ENCODE measurements at places on chromosomes 5 and 9.

GRCh38 chr9:88808761-88809354 is 182.4 kb upstream of the S1PR3 start:
- DNase-seq: no peak

GRCh38 chr9:133709691-133710571 is 28.2 kb downstream of the SARDH start:
- no peak for DNase-seq

- DNase-seq: no peak
Observed at GRCh38 chr5:149948993-149949392, 4.4 kb upstream of the PDE6A start.

DNA sequence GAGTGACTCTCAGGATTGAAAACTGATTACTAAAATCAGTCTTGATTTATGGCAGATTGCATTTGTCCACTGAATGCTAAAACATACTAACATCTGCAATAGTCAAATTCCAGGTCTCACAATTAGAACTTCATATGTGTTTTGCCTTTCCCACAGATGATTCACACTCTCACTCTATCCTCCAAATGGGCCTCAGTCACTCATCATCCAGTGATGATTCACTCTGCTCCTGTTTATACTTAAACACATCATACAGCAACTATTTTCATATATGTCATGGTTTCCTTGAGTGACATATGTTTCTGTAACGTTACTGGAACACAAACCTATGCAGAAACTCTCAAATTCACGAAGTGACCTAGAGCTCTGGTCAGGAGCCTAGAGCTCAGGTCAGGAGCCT is 512.9 kb downstream of the HINT1 start:
- DNase-seq: no peak

All from iPS DF 6.9 (cell line).